ENCODE measurements at places on chromosomes 1 and 21.

- DNase-seq = no peak
These were observed 27.9 kb upstream of the ZNF496 start for GRCh38 chr1:247359559-247359958.

GRCh38 chr1:210690236-210690635 lies 361.5 kb downstream of the HHAT start:
- DNase-seq = peak; percentile 28

DNA sequence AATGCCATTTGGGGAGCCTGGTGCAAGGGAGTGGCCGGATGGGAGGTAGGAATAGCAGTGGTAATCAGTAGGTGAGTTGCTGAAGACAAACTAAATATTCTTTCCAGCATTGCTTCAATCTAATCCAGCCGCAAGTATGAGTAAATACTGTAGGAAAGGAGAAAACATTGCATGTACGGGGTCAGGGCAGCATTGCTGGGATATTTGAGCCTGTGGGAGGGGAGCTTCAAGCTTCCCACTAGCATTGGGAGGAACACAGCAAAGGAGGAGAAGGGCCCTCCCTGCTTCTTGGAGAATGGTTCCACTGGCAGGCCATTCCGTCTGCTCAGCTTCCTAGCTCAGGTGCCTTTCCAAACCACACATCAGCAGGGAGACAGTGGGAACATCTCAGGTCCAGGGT lies 15.2 kb downstream of the CAPN2 start:
- peak; percentile 81 for DNase-seq

DNA sequence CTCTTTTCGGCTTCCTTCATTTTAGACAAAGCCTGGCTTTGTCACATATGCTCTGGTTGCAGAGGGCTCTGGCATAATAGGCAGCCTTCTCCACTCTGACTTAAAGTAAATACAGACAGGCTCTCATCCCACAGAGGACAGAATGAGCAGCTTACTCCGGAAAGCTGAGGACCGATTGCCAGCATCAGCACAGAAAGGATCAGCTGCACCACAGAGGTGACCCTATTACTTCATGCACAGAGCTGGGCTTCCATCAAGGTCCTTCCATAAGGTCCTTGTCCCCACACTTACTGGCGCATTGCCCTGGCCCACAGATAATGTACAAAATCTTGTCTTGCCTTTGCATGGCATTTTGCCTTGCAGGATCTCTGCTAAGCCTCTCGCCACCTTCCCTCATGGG lies 67.6 kb downstream of the SEC16B start:
- DNase-seq = no peak

GRCh38 chr1:184270556-184270955 lies 116.3 kb upstream of the C1orf21 start:
- DNase-seq = peak; percentile 27
